Thymus (tissue), 14 donors: ENCODE measurements at places on chromosomes 12 and 14.

- no peak for DNase-seq
Measured at GRCh38 chr12:132363661-132364347, 34.4 kb upstream of the GALNT9 start.

DNA sequence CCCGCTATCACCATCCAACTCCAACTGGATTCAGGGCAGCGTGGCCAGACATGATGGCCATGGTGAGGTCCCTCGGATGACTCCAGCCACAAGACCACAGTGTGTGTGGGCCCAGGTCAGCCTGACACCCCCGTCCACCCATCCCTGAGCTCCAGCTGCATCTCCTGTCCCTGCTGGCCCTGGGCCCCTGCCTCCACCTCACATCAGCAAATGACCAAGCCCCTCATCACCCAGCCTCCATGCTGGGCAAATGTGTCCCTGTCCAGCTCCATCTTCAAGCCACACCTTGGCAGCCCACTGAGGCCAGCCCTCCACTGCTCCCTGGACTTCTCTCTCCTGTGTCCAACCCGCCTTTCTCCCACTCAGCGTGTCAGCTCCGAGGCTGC lies 3.2 kb downstream of the GPR132 start:
- no peak for DNase-seq

DNA sequence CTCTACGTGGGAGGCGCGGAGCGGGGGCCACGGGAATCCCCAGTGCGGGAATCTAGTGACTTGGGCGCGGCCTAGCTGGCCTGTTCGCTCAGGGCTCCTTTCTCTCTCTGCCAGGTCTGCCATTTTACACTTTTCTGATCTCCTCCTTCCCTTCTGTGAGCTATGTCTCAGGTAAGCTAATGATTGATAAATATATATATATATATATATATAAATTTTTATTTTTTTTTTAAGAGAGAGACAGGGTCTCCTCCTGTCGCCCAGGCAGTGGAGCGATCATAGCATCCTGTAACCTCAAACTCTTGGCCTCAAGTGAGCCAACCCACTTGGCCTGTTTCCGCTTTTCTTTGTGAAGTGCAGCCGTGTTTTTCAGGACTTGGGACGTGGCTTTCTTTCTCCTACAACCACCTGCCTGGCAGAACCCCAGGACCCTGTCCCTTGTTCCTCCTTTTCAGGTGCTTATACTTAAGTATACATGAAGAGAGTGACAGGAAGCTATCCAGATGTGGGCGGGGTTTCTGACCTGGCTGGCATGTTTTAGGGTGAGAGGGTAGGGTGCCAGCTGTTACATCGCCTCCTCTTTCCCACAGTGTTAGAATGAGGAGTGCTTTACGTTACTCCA lies 547 bp downstream of the ZNF140 start:
- no peak for DNase-seq

DNA sequence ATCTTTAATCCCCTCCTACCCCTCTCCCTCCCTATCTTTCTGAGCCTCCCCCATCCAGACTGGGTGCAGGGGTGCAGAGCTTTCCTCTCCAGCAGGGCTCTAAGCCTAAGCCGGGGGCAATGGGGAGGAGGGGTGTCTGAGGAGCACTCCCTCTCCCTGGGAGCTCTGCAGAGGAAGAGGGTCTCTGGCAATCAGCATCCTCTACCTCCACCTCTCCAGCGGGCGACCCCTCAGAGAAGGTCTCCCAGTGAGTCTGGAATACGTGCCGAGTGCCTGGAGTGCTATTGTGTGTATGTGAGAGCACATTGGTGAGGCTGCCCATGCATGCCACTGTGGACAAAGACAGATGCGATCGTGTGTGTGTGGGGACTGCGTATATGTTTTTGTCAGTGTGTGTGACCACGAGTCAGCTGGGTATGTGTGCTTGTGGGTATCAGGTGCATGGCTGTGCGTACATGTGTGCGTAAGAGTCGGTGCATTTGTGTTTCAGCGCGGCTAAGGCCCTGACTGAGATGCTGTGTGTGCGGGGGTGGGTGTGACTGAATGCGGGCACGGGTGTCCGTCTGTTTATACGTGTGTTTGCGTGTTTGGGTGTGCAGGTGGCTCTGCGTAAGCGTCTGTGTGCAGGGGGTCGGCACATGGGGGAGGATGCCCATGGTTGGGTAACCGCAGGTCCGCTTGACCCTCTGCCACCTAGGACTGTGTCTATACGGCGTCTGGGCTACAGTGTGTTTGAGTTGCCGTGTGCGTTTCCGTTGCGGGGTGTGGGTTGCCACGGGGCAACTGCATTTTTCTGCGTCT lies 905 bp upstream of the DLK1 start:
- no peak for DNase-seq

DNA sequence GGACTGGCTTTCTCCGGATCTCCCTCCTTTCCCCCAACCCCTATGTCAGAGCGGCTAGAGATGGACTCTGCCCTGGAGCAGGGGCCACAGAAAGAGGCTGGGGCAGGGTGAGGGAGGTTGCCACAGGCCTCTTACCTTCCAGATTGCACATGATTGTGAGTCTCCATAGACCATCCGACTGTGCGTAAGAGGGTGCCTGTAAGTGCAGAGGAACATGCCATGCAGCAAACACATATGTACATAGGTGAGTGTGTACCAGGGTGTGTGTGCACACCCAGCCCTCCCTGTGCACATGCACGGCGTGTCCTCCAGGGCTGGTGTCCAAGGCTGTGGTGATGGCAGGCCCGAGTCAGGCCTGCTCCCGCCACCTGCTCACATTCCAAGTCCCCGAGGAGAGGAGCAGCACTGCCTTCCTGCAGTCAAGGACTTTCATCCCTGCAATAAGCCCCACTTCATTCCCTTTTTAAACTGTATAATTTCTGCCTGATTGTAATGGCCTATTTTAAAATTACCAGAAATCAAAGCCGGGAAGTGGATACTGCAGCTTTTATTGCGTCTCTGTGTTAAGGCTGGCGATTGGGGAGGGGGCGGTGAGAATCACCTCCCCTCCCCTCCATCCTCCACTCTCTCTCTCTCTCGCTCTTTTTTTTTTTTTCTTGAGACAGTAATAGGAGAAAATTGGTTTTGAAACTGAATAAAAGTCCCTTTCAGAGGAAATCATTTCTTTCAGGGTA lies 28.5 kb downstream of the FAM222A start:
- DNase-seq = no peak
